A549 treated with AZD2906 at 1 μM for 4 hours (cell line): ENCODE measurements at places on chromosomes 1 and 21. TPM values are rescaled to one million over a fixed set of nuclear protein-coding genes. Genes with fewer than 3 reads are reported as not detected.

LAX1 gene
- 0.11 TPM in 1 of 5 replicates, not detected in the others for total RNA-seq

TTC24 gene
- not detected in 5 replicates for total RNA-seq

CFHR3 gene
- total RNA-seq: 0.15 to 0.18 TPM (median 0.17 TPM) in 4 of 5 replicates, not detected in the other

CDC20 gene
- 179 to 207 TPM (median 198 TPM) in 5 replicates for total RNA-seq

SELP gene
- not detected in 5 replicates for total RNA-seq

SERPINC1 gene
- 0.07 to 0.14 TPM (median 0.07 TPM) in 3 of 5 replicates, not detected in the others for total RNA-seq

OPTC gene
- not detected in 5 replicates for total RNA-seq

COL24A1 gene
- total RNA-seq: 0.01 to 0.05 TPM (median 0.02 TPM) in 5 replicates

TMEM79 gene
- total RNA-seq: 5.8 to 8.9 TPM (median 7.9 TPM) in 5 replicates

RUNX3 gene
- 4.7 to 6.0 TPM (median 5.6 TPM) in 5 replicates for total RNA-seq

ALG14 gene
- 5.1 to 6.9 TPM (median 5.9 TPM) in 5 replicates for total RNA-seq

DENND2D gene
- total RNA-seq: 0.93 to 1.4 TPM (median 1.3 TPM) in 5 replicates

DVL1 gene
- total RNA-seq: 41.0 to 73.2 TPM (median 64.0 TPM) in 5 replicates

F13B gene
- 0.05 to 0.08 TPM (median 0.07 TPM) in 3 of 5 replicates, not detected in the others for total RNA-seq

FAM163A gene
- total RNA-seq: 0.02 TPM in 2 of 5 replicates, not detected in the others

SNX7 gene
- total RNA-seq: 20.8 to 35.1 TPM (median 26.1 TPM) in 5 replicates

C1QA gene
- total RNA-seq: not detected in 5 replicates

TLR5 gene
- total RNA-seq: 0.13 to 0.24 TPM (median 0.19 TPM) in 5 replicates

RHEX gene
- total RNA-seq: not detected in 5 replicates

GBP6 gene
- not detected in 5 replicates for total RNA-seq

ILDR2 gene
- total RNA-seq: 0.01 to 0.10 TPM (median 0.03 TPM) in 4 of 5 replicates, not detected in the other

NTMT2 gene
- total RNA-seq: not detected in 5 replicates

TEDDM1 gene
- total RNA-seq: not detected in 5 replicates

ACKR1 gene
- 0.10 to 0.12 TPM in 2 of 5 replicates, not detected in the others for total RNA-seq

PGLYRP3 gene
- not detected in 5 replicates for total RNA-seq
